ENCODE measurements at places on chromosomes 6 and 20.

DNA sequence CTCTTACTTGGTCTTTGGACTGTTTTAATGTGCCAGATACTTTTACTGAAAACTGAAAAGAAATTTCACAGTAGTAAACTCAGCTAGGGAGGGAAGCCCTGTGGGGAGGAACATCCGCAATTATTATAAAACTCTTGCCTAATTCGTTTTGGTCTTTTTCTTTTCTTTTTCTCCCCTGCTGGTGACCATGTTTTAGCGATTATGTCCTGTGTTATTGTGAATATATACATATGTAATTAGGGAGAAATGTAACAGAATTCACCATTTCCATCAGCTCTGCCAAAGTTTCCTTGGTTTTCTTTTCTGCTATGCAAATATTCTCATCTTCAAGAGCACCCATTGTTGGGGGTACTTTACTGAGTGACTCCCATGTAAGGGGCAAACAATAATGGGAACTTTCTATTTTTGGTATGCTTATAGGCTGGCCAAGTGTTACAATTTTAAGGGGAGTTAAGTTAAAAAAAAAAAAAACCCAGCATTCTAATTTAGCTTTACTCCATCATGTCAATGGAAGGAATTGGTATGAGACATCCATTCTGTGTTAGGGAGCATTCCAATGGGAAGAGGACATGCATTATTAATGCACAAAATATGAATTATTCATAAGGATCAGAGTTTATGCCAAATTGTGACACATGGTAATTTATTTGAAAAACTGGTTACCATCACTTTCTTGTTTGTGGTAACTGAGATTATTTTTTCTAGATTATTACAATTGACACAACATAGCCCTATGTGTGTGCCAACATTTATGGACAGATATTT is 2.0 kb downstream of the DOK5 start:
- DNase-seq: no peak

DNA sequence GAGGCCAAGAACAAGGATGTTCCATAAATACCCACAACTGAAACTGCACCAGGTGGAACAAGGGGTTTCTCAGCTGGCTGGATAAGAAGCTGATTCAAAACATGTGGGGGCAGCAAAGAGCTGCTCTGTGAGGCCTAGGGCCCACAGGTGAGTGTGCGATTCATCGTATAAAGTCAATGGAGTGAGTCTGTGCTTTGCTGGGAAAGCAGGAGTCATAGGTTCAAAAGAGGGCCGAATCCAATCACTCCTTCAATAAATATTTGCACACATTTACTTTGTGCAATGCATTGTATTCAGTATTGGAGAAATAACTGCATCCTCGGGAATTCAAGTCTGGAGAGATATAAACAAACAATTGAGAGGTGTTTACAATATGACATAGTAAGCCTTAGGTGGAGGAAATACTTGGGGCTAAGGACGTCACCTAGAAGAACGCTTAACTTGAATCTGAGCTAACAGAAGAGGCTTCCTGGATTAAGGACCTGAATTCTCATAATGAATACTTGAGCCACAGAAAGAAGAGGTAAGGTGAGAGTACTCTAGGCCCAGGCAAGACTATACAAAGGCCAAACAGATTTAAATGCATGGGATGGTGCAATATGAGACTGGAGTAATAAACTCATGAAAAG is 83.7 kb upstream of the TMEM30A start:
- no peak for DNase-seq

DNA sequence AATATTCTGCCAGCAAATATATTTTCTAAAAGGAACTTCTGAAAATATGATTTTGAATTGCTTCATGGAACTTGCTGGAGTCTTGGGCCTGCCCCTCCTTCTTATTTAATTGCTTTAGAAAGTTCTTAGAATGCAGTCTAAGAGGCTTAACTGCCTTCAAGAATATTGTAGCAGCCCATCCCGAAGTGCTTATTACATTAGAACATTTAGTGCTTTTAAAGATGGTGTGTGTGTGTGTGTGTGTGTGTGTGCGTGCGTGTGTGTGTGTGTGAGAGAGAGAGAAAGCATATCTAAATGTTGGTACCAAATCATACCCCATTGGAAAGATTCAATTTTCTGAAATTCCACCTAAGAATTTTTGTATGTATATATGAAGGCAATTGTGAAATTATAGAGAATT is 193.5 kb downstream of the SLC24A3 start:
- DNase-seq: no peak

DNA sequence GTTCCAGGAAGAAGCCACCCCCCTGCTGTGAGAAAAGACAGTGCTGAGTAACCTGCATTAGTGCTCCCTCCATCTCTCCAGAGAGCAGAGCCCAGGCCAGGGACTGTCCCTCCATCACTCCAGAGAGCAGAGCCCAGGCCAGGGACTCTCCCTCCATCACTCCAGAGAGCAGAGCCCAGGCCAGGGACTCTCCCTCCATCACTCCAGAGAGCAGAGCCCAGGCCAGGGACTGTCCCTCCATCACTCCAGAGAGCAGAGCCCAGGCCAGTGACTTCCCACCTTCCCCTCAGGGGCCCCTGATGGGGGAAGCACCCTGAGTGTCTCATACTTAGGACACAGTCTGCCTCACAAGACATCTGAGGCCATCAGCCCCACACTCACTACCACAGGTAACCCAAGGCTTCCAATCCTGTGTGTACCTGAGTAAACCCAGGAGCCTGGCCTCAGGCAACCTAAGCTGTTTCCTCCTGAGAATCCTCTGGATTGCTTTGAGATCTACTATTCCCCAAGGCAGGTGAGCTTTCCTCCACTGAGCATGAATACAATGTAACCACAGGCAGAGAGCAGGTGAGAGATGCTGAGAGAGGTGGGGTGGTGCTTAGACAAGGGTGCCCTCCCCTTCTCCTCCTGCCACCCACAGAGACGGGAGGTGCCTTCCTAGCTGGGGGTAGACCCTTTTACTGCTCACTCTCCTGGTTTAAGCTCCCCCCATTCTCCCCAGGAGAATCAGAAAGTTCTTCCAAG is 4.9 kb downstream of the TBXT start:
- DNase-seq: no peak

DNA sequence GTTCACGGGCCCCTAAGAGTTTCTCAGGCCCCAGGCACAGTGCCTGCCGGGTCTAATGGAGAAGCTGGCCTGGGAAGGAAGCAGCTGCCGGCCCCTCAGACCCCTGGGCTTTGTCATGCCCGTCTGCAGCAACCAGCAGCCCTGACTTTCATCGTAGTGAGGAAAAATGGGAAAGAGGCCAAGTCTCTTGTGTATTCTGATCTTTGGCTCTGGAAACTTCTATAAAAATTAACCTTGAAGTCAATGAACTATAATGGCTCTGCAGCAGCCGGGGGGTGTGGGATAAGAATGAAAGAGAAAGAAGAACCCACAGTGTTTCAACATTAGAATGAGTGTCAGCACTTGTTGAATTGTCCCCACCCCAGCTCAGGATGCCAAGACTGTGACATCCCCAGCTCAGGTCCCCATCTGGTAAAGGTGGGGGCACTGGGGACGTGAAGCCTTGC is 12.9 kb downstream of the TGM2 start:
- DNase-seq: no peak

DNA sequence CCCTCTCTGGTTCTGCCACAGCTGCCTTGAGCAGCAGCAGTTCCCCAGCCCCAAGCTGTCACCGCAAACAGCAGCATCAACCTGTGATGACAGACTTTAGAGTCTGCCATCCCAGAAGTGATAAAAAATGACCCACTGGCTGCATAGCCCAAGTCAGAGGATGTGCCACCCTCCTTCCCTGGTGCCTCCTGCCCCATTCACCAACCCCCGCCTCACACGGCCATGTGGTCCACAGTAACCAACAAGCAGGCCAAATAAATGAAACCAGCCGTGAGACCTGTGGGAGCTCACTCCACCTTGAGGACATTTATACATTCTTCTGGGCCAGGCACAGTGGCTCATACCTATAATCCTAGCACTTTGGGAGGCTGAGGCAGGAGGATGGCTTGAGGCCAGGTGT is 98.2 kb downstream of the PRND start:
- DNase-seq: no peak

DNA sequence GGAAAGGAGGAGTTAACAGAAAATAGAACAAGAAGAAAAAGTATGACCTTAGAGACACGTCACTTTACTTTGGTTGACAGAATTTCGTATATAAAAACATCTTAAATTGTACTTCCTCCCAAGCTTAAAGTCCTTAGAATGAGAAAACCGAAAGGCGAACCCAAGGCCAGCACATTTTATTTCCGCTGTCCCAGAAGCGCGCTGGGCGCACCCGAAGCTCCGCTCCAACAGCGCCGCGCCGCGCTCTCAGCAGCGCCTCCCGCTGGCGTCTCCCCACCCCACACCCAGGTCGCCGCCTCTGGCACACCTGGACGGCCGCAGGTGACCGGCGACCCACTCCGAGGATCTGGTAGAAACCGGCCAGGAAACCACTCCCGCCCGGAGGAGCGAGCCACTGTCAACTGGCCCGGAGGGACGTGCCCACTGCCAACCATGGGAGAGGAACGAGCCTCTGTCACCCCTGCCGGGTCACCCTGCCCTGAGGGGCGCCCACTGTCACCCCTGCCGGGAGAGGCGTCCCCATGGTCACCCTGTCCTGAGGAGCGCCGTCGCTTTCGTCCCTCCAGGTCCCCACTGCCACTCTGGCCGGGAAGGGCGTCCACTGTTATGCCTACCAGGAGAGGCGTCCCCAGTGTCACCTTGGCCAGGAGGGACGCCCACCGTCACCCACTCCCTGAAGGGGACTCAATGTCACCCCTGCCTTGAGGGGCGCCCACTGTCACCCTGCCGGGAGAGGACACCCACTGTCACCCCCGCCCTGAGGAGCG is 824 bp downstream of the MPC1 start:
- DNase-seq: peak; percentile 14

DNA sequence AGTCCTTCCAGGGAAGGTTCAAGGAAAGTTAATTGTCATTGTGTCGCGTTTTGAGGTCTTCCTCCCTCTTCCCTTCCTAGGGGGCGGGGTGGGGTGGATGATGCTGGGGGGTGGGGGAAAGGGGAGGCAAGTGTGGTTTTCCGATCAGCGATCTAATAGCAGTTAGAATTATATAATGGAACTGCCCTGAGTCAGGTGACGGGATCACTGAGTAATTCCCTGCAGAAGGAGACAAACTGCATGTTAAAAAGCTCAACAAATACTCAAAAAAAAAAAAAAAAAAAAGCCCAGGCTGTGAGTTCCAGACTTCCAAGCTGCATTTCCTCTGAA is 240.4 kb downstream of the PHACTR1 start:
- no peak for DNase-seq

DNA sequence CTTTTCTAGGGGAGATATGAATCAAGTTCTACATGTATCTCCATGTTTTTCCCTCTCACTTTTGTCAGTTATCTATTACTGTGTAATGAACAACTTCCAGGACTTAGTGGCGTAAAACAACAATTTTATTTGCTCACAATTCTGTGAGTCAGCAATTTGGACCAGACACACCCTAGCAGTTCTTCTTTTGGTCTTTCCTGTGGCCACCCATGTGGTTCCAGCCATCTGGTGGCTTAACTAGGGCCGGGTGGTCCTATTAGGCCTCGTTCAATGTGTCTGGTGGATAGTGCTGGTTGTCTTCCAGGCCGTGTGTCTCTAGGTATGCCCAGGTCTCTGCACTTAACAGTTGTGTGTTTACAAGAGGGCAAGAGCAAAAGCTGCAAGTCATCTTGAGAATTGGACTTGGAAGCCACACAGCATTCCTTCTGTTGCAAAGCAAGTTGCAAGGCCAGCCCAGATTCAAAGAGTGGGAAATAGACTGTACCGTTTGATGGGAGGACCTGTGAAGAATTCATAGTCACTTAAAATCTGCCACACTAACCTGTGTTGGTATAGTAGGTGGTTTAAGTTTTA is 20.8 kb upstream of the SLC35D3 start:
- no peak for DNase-seq

DNA sequence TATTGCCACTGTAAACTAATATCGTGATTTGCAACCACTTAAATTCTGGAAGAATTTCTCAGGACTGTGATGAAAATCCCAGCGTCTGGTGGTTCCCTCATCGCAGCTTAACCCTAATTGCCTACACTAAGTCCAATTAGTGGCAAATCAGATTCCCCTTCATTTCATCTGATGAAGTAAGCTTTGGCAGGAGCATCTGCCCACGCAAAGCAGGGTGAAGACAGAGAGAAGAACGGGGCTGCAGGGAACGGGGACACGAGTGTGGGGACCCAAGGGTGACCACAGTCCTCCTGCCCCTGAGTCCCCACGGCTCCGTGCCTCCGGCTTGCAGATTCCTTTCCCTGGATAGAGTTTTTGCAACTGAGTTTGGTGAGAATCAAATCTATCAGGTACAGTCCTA is 159.5 kb downstream of the LY86 start:
- DNase-seq: no peak

DNA sequence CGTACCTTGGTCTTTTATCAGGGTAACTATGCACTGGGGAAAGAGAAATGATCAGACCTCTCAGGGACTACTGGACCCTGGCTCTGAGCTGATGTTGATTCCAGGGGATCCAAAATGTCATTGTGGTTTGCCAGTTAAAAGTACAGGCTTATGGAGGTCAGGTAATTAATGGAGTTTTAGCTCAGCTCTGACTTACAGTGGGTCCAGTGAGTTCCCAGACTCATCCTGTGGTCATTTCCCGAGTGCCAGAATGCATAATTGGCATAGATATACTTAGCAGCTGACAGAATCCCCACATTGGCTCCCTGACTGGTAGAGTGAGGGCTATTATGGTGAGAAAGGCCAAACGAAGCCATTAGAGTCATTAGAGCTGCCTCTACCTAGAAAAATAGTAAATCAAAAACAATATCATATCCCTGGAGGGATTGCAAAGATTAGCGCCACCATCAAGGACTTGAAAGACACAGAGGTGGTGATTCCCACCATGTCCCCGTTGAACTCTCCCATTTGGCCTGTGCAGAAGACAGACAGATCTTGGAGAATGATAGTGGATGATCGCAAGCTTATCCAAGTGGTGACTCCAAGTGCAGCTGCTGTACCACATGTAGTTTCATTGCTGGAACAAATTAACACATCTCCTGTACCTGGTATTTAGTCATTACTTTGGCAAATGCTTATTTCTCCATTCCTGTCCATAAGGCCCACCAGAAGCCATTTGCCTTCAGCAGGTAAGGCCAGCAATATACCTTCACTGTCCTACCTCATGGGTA is 152.4 kb downstream of the THBS2 start:
- no peak for DNase-seq

DNA sequence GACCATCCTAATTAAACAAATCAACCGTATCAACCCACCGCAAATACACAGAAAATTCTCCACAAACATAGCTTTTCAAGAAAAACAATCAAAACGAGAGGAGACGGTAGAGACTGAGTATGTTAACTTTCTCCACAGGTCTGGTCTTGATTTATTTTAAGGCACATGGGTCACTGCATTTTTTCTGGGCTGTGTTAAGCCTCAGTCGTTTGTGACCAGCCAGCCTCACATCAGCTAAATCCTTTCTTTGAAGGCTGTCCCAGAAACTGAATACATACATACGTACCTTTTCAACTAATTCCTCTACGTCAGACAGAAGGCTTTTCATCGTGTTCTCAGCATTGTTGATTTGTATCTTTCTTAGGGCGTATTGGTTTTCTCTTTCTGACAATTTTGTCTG is 69.4 kb downstream of the LAMA4 start:
- DNase-seq: no peak
